ENCODE measurements at places on chromosomes 7 and 10.

GRCh38 chr10:44334621-44335184, 50.2 kb downstream of the CXCL12 start:
- no peak for DNase-seq

GRCh38 chr10:118698421-118698820, 56.3 kb downstream of the CACUL1 start:
- no peak for DNase-seq

GRCh38 chr7:256461-256940, 33.5 kb upstream of the FOXL3 start:
- DNase-seq = no peak

GRCh38 chr7:133126422-133126821, 44.5 kb upstream of the CHCHD3 start:
- no peak for DNase-seq

DNA sequence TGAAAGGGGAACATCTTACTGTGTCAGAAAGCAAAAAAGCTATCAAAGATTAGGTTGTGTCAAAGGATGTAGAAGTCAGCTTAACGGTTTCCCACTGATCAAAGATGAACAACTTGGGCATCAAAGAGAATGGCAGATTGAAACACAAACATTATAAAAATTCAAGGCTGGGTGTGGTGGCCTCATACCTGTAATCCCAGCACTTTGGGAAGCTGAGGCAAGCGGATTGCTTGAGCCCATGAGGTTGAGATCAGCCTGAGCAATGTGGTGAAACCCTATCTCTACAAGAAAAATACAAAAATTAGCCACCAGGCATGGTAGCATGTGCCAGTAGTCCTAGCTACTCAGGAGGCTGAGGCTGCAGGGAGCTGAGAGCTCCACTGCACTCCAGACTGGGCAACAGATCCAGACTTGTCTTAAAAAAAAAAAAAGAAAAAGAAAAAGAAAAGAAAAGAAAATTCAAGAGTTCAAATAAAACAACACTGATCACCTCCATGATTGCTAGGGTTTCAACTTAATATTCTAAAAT, 34.5 kb downstream of the RTKN2 start:
- no peak for DNase-seq
